ENCODE measurements at places on chromosomes 7 and 10.

GRCh38 chr10:86687750-86688149 is 19.4 kb downstream of the LDB3 start:
- peak; percentile 16 for DNase-seq

DNA sequence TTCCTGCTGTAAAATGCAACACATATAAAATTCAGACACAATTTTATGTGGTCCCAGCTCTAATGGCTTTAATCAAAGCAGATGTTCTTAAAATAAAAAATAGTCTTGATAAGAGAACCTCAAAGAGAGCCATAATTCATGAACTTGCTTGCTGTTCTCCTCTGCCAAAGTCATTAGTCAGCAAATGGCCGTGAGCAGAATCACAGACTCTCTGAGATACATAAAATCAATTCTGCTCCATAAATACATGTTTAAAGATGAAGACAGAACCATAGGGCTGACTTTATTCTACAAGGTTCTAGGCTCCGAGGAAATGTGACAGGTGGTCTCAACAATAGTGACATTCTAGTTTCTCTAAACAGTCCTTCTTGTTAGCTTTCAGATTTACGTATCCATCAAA is 29.8 kb downstream of the HSPA12A start:
- DNase-seq: no peak

DNA sequence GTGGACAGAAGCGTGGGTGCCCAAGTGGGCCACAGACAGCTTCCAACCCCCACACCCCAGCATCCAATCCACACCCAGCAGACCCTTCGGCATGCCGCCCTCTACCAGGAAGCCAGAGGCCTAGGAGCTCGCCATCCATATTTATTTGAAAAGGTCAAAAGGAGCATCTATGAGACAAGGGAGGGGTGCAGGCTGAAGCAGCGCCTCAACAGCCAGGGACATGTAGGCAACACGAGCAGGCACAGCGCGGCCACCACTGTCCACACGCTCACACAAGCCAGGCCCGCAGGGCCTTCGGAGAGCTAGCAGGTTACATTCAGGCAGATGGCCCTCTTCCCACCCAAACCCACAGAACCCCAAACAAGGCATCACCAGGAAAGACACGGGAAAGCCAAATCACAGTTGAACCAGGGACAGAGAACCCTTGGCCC is 34.6 kb downstream of the PSAP start:
- DNase-seq: no peak

DNA sequence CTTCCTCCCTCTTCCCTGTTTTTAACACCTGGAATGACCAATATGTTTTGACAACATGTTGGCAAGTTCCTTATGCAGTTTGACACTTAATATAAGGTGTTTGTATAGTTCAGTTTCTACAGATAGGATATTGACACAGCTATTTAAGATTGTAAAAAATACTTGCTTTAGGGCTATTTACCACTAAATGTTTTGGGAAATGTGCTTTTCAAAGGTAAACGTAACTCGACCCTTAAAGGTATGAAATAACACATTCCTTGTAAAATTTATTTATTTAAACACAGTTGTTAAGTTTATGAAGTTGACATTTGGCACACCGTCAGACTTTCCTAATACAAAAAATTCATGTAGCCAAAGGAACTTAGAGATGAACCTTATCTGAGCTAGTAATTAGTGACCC is 817.6 kb downstream of the PCDH15 start:
- DNase-seq: no peak

GRCh38 chr10:1747590-1748157 is 10.3 kb upstream of the ADARB2 start:
- DNase-seq: no peak

- no peak for DNase-seq
Measured at GRCh38 chr7:92053312-92053711, 81.0 kb downstream of the CYP51A1 start.

DNA sequence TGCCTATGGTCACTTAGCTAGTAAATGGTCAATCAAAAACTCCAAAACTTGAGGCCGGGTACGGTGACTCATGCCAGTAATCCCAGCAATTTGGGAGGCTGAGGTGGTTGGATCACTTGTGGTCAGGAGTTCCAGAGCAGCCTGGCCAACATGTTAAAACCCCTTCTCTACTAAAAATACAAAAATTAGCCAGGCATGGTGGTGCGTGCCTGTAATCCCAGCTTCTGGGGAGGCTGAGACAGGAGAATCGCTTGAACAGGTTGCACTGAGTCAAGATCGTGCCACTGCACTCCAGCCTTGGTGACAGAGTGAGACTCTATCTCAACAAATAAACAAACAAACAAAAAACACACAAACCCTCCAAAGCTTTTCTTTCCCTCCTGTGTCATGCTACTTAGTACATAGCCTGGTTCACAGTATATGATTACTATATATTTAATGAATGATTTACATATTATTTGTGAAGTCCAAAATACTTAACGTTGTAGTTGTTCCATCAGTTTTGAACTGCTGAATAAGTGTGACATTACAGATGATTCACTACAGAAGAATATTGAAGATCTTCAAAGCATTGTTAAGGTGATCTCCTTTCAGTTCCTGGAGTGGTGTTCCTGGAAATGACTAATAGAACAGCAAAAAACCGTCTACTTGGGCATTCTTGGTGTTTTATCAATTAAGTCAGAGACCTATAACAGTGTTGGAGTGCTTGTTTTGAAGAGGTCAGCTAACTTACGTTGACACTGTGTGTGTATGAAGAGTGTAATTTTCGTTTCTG is 72.9 kb downstream of the ADK start:
- peak; percentile 78 for DNase-seq

GRCh38 chr7:123622660-123623386 is 21.2 kb downstream of the ASB15 start:
- DNase-seq: no peak

DNA sequence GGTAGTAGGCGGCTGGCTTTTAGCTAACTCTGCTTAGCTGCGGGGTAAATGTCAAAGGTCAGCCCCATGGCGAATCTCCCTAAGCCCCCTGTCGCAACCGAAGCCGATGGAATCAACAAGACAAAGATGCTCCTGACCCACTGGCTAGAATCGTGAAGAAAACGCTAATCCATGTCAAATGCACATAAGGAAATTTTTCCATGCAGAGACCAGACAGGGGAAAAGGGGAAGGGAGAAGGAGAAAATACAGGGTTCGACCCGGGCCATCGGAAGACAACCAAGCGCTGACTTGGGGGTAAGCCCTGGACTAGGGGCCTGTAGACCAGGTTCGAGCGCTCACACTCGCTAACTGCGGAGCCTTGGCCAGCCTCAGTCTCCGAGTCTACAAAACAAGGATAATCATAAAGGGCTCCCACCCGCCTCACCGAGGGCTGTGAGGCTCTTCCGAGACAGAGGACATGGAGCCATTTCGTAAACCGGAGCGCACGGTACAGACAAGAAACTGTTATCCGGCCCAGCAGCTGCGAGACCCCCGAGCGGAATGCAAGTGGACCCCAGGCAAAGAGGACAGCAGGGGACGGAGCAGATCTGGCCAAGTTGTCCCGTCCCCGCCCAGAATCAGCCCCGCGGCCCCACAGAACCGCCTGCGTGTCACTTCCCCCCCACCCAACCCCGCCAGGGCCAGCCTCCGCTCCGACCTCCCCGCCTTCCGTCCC is 507 bp downstream of the SAR1A start:
- DNase-seq: peak; percentile 11

GRCh38 chr10:128612195-128612594 is 486.0 kb upstream of the MKI67 start:
- DNase-seq: no peak
